ENCODE measurements at places on chromosomes 13 and 19.
A peak's percentile ranks its signal among the peaks of the same experiment; 100 is the strongest.

GRCh38 chr13:66410314-66410713, 819.8 kb downstream of the PCDH9 start:
- no peak for DNase-seq

DNA sequence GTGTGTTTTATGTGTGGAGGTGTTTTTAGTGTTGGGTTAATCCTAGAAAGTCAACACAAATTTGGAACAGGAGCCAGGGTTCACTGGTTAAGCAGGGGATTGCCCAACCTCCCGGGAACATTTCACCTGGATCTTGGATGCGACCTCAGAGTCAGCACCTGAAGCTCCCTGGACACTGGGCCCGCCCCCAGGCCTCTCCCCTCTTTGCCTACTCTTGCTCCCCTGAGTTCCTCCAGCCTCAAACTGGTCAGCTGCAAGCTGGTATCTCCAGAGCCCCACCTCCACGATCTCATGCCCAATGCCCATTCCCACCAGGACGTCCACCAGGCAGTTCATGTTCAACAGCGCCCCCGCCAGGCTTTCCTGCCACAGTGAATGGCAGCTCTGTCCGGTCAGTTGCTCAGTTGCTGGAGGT, 9.7 kb downstream of the HSD17B14 start:
- no peak for DNase-seq

DNA sequence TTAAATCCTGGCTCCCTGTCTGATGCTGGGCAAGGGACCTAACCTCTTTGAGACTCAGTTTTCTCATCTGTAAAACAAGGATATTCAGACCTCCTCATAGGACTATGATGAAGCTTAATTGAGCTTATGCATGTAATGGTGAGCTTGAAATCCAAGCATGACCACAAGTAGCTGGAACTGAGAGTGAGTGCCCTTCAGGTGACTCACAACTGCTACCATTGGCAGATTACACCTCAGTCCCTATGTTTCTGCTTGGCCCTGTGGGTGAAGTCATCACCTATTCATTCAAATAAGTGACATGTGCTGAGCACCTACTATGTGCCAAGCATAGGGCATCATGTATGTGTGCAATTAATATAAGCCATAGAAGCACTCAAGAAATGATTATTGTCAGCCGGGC, 25.7 kb downstream of the NOVA2 start:
- no peak for DNase-seq

GRCh38 chr13:97848886-97849285, 104.6 kb upstream of the IPO5 start:
- no peak for DNase-seq

DNA sequence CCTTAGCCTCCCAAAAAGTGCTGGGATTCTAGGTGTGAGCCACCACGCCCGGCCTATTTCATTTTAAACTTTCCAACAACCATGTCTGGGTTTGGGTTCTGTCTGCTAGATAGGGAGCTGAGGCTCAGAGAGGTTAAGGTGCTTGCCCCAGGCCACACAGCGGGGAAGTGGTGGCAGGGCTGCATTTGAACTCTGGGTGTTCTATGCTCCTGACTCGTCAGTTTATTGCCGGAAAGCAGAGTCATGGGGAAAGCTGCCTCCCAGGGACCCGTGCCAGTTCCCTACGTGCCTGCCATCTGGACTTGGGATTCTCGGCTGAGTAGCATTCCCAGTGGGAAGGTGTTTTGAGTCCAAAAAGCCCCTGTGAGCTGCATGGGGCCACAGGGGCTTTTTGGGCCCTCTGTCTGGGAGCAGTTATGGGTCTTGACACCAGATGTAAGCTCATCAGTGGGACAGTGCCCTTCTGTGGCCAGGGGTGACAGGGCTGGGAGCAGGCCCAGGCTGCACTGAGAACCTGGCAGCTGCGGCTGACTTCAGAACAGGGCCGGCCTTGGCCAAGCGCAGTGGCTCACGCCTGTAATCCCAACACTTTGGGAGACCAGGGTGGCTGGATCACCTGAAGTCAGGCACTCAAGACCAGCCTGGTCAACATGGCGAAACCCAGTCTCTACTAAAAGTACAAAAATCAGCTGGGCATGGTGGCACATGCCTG, 10.9 kb downstream of the RFX1 start:
- DNase-seq, result no peak

DNA sequence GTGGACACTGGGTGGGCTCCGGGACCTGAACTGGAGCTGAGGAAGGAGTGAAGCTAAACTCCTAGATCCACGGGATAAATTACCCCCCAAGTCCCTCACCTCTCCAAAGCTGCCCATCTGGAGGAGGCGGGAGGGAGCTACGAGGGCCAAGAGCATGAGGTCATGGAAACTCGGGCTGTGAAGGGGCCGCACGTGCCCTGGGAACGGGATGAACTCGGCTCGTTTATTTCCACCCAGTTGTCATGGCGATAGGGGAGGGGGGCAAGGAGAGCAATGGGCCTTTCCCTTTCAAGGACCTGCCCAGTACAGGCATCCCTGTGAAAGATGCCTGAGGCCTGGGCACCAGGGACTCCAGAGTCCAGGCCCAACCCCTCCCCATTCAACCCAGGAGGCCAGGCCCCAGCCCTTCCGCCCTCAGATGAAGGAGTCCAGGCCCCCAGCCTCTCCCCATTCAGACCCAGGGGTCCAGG, 3.8 kb downstream of the PPP1R12C start:
- no peak for DNase-seq

DNA sequence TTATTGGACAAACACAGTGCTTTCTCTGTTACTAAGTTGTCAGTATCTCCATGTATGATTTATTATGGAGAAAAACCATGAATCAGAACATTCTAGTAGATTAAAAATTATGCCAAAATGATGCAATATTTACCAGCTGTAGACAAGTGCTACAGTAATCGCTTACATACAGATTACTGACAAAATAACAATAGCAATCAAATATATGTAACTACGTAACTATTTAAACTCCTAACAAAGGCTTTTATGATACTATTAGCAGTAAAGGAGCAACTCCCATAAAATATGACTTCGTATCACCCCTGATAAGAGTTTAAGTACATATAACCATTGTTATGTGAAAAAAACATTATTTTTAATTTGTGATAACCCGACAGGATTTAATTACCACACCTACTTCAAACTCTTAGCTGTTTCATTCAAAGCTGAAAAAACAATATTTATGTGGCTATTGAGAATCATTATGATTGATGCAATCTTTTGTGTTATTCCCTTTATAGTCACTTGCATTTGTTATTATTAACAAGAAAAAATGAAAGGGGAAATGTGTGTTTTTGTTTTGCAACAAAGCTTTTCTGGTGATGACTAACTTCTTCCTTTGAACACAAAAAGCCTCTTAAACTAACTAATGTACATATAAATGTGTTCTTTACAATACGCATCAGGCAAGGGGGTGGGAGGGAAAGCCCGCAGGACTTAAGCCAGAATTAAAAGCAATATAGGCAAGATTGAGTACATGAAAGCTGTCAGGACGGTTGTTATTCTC, 147.4 kb downstream of the ABCC4 start:
- no peak for DNase-seq

GRCh38 chr13:76808927-76809326, 77.3 kb downstream of the KCTD12 start:
- no peak for DNase-seq

DNA sequence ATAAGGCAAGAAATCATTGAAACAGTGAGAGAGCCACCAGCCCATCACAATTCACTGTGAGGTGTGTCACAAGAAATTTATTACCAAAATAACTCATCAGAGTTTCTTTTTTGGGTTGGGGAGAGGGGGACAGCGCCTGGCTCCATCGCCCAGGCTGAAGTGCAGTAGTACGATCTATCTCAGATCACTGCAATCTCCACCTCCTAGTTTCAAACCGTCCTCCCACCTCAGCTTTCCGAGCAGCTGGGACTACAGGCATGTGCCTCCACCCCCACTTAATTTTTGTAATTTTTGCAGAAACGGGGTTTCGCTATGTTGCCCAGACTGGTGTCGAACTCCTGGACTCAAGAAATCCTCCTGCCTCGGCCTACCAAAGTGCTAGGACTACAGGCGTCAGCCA, 3.6 kb downstream of the IFNL1 start:
- no peak for DNase-seq

- DNase-seq, result peak; percentile 48
Observed at GRCh38 chr13:100646030-100646673, 28.4 kb downstream of the TMTC4 start.

DNA sequence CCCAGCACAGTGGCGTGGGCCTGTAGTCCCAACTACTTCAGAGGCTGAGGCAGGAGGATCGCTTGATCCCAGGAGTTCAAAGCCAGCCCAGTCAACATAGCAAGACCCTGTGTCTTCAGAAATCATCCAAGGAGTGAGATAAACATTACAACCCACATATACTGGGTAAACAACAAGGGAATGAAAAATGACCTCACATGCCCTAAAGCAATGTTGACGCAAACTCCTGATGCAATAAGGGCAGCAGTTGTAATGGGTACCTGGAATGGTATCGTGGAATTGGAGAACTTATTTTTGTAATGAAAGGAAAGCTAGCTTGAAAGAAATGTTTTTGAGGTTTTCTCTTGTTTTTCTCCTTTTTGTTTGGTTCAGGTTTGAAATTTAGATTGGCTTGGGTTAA, 24.5 kb upstream of the LGALS16 start:
- DNase-seq, result no peak

DNA sequence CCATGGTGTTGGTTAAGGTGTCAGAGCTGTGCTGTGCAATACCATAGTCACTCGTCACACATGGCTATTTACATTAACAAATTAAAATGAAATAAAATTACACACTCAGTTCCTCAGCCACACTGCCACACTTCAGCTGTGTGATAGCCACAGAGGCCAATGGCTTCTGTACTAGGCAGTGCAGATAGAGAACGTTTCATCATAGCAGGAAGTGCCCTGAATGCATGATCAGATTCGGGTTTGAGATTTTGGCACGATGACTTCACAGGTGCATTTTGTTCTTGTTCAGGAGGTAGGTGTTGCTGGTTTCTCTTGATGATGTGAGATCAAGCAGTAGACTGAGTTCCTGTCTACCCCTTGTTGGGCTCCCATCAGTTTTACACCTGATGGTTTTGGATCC, 6.5 kb downstream of the ARMC6 start:
- DNase-seq, result no peak

- no peak for DNase-seq
Observed at GRCh38 chr19:17240062-17240752, 5.5 kb downstream of the NR2F6 start.

DNA sequence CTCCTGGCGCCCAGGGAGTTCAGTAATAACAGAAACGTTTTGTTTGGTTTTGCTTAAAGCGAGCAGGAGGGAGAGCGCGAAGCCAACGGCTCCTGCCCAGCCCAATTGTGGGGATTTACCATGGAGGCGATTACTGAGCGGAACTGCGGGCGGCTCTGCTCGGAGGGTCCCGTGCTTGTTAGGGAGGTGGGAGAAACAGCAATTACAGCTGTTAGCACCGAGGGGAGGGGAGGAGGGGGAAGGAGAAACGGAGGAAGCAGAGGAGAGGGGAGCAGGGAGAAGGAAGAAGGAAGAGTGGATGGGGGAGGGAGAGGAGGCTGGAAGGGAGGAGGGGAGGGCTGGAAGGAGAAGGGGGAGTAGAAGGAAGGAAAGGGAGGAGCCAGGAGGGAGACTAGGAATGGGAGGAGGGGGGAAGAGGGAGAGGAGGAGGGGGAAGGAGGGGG, 7.7 kb upstream of the ONECUT3 start:
- DNase-seq, result no peak

- DNase-seq, result no peak
Observed at GRCh38 chr13:43293561-43293960, 270.2 kb downstream of the DNAJC15 start.

GRCh38 chr13:104253063-104253680, 1187.0 kb upstream of the SLC10A2 start:
- no peak for DNase-seq

GRCh38 chr13:108195146-108195545, 20.2 kb downstream of the LIG4 start:
- DNase-seq, result no peak

DNA sequence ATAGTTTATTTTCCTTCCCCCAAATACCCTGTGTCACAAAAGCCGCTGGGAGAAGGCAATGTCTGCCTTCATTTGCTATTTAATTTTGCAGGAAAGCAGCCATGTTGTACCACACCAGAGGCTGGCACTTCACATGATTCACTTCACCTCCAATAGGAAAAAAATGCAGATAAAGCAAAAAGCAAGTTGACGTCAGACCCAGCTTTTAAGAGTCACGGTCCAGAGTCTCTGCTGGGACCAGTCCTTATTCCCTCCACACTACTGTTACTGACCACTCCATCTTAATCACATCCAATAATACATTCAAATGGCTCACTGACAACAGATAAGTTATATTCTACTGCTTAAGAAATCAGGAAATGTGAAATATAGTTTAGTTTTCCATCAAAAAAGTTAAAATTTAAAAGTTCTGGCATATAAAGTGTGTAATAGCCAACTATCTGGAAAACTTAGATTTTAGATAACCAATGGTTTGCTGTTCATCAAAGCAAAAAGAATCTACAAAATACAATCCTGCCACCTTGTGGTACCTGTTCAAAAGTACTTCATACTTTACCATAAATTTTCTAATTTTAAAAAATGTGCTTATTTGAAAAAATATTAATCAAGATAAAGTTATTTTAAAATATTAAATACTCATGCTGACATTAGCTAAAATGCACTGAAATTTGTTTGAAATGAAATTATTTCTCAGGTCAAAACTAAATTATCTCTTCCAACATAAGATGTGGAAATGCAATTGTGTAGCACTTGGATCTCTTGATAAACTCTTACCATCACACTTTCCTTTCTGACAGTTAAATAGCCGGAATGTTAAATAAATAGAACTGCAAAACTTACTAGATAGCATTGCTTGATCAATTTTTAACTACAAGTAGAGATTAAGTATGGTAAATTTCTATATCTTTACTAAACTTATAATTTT, 97.3 kb downstream of the SERP2 start:
- DNase-seq, result no peak

DNA sequence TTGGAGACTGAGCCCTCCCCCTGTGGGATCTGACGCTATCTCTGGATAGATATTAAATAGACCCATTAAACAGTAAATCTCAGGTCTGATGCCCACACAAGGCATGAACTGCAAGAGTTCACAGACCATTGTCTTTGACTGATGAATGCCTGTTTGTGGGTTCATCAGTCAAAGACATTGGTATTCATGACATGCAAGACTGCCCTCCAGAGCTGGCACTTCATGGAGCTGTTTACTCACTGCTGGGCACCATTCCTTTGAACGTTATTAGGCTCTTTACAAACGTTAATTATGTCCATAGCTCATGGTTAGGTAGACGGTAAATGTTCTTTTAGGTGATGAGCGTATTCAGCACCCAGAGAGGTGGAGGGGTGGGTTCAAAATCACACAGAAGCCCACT, 111.8 kb upstream of the PABPC3 start:
- no peak for DNase-seq
